ENCODE measurements at places on chromosomes 1 and 21. TPM values are rescaled to one million over a fixed set of nuclear protein-coding genes. Genes with fewer than 3 reads are reported as not detected.

DNA sequence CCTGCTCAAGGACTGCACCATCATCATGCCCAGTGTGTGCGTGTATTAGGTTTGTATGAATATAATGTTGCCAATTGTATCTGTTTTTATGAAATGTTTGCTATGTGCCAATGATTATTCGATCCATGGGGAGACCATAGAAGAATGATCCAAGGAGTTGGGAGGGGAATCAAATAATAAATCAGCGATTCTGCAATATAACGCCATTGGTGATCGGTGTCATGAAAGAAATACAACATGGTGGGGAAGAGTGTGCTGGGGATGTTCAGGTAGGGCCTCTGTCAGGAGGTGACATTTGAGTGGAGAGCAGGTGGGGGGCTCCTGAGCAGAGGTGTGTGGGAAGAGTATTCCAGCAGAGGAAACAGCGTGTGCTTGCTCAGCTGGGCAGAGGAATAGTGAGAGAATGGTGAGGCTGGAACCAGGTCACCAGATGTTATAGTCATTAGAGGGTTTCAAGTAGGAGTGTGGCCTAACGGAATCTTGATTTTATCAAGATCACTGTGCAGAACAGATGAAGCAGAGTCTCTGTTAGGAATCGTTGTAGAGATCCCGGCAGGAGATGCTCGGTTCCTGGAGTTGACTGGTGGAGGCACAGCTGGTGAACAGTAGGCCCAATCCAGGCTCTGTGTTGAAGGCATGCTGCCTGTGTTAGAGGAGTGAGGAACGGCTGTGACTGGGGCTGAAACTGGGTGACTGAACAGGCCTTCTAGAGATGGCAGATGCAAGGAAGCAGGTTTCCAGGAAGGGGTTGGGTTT, 2.9 kb upstream of the ZNF496 start:
- DNase-seq, result no peak

Gene RABGGTB
- total RNA-seq, result 58.5 TPM

GRCh38 chr1:6509919-6510291, 18.4 kb upstream of the PLEKHG5 start:
- no peak for DNase-seq

Gene BRINP3
- total RNA-seq, result not detected

GRCh38 chr1:12161662-12162458, 4.9 kb upstream of the TNFRSF1B start:
- DNase-seq, result no peak

DNA sequence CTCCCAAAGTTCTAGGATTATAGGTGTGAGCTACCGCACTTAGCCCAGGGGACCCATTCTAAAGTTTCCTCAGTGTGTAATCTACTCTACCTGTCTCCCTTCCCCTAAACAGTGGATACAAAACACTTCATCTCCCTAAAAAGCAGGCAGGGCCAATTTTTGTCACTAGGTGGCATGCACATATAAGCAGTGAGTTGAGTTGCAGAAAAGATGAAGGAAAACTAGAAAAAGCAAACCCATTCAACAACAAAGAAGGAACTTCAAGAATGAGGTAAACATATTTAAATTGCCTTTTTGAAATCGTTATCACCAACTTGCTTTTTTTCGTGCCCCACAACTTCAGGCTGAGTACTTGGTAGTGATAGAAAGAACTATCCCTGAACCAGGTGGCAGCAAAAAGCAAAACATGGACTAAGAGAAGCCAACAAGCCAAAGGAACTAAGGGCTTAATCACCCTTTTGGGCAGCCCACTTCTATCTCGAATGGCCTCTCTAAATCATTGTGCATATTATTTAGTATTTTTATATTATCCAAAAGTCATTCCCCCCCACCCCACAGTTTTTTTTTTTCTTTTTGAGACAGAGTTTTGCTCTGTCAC, 19.7 kb upstream of the ALDH9A1 start:
- DNase-seq, result no peak

DNA sequence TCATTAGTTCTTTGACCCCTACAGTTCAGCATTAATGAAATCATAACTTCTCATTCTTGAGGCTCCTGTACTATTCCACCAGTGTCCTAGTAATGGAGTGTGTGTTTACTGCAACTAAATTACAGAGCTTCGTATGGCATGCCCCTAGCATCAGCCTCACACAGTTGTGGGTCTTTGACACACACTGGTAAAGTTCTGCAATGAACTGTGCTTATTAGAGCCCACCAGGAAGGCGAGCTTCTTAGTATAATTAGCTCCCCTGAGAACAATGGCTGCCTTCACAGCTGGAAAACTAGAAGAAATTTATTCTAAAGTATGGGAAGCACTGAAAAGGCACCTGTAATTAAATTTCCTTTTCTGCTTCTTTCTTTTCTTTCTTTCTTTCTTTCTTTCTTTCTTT, 251.1 kb upstream of the RGS18 start:
- no peak for DNase-seq

Gene PLA2G2A
- 14.9 TPM for total RNA-seq

GRCh38 chr1:115842948-115843347, 2.0 kb upstream of the NHLH2 start:
- DNase-seq, result no peak

Gene FCRLB
- total RNA-seq, result not detected

DNA sequence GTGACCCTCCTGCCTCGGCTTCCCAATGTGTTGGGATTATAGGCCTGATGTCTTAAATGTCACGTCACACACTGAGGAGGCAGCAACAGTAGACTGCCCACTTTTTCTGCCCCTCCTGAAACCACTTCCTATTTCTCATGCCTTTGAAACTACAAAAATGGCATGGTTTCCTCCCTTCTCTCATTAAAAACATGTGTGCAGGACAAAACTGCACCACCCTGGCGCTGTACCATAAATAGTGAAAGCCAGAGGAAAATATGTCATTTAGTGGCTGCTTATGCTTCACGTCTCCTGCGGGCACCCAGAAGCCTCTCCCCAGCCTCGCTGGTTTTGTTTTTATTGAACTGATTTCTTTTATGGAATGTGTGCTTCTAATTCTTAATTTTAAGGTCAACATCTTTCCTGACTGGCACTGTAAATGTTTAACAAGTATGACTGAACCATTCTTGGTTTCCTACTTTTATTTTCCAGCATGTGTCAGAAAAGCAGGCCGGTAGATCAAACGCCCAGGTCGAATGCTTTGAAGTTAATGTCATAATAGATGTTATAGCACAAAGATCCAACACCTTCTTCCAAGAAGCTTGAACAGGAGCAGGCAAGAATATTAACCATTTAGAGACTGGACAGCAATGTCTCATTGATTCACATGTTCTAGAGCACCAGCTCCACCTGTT, 59.6 kb upstream of the C1orf87 start:
- DNase-seq, result no peak

GRCh38 chr1:220882061-220882891, 3.0 kb downstream of the HLX start:
- DNase-seq, result peak; percentile 53

DNA sequence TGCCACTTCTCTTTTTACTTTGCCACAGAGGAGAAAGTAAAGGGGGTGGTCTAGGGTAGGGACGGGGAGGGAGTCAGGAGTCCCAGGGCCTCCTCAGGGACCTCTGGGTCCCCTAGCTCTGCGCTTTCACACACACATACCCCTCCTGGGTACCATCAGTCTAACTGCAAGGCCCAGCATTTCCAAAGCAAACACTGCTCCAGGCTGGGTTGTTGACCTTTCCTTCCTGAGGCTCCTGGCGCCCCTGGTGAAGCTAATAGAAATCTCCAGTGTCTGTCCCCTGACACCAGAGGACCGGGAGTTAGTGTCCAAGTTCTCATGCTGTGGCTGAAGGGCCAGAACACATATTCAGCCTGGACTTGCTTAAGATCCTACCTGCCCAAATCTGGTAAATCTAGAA, 3.9 kb downstream of the TMEM63A start:
- no peak for DNase-seq

- no peak for DNase-seq
Measured at GRCh38 chr1:204829133-204829825, 41.4 kb upstream of the NFASC start.

DNA sequence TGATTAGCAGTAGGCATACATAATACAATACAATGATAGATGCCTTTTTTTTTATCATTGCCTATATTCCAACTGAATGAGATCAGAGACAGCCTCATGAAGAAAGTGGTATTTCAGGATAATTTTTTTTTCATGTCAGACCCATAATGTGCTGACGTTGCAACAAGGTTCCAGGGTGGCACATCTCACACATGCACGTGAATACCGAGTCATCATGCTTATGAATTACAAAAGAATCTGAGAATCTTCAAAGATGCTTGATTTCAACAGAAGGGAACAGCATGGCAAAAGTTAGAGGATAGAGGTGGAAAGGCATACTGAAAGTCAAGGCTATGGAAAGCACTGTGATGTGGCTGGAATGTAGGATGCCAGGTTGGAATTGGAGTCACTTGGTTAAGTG, 5.0 kb upstream of the RNF11 start:
- no peak for DNase-seq

GRCh38 chr1:12536023-12536639, 81.9 kb downstream of the DHRS3 start:
- no peak for DNase-seq

DNA sequence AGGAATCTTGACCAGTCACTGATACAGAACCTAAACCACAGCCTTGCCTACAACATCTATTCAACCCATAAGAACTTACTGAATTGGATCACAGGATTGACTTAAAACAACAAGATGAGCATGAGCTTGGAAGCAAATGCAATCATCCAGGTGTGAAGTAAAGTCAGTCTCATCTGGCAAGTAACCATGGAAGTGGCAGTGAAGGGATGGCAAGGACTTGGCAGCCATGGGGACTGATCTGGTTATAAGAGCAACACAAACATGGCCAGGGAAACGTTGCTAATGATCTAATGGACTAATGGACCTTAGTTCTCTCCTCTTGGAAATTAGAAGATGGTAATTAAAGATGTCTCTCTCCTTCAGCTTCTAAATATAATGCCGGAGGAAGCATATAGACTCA, 133.1 kb downstream of the VAV3 start:
- no peak for DNase-seq

Gene SNIP1
- total RNA-seq, result 54.5 TPM

Gene FAM163A
- not detected for total RNA-seq

DNA sequence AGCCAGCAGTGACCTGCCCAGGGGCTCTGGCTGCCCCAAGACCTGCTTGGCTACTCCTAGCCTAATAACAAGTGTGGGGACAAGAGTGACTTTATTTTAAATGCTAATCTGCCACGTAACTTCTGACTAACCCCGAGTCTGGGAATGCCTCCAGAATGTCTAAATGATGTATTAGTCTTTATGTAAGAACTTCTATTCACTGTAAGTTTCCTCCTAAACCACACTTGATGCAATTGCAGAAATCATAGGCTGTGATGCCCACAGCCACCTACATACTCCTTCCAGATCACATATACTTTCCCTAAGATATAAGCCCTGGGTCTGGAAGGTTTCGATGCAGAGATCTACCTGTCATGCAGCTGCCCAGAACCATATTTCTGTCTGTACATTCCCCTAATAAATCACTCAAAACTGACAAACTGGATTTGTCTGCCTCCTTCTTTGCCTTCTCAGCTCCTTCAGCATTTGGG, 5.9 kb upstream of the VPS45 start:
- DNase-seq, result no peak

Gene RCC2
- total RNA-seq, result 32.1 TPM

DNA sequence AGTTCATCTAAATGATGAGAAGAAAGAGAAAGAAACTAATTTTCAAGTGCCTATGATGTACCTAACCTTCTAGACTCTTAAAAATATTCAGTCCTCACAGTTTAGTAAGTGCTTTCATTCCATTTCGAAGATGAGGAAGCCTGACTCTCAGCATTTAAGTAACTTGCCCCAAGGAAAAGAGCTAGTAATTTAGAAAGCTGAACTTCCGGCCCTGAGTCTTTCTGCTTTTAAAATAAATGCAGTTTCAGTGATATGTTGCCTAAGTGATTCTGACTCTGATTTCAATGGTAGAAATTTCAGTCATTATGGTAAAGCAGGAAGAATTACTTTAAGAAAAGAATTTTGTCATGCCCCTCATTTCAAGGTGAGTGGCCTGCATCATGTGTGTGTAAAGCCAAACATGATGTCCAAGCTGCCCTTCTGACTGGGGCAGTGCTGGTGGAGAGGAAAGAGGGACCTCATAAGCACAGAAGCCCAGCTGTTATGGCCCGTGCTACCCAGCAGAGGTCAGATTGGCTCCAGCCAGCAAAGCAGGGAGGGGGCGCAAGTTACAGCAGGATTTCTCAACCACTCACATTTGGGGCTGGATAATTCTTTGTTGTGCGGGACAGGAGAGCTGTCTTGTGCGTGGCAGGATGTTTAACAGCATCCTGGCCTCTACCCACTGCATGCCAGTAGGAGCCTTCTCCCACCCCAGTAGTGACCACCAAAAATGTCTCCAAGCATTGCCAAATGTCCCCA, 10.7 kb downstream of the ATP1A4 start:
- DNase-seq, result no peak

GRCh38 chr1:48673332-48674105, 103.2 kb downstream of the BEND5 start:
- no peak for DNase-seq

DNA sequence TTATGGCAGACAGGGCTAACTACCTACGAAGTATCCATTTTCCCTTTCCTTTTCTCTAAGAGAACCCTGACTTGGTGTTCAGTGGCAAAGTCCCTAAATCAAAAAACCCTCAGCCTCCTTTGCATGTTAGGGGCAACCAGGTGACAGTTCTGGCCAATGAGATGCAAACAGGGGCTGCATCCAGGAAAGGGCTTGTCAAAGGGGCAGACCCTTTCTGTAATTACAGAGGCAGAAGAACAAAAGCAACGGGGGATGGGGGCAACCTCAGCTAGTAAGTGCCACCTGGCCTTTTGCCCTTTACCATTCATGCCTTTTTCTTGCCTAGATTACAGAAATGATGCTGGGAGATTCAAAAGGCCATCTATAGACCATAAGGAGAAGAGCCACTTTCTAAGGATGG, 34.4 kb downstream of the GLUL start:
- DNase-seq, result no peak

Gene CATSPERE
- total RNA-seq, result not detected

Gene C1orf87
- 0.40 TPM for total RNA-seq

- DNase-seq, result no peak
Measured at GRCh38 chr1:218411101-218411500, 66.0 kb downstream of the TGFB2 start.

GRCh38 chr21:34085129-34085528, 11.8 kb downstream of the MRPS6 start:
- DNase-seq, result no peak

DNA sequence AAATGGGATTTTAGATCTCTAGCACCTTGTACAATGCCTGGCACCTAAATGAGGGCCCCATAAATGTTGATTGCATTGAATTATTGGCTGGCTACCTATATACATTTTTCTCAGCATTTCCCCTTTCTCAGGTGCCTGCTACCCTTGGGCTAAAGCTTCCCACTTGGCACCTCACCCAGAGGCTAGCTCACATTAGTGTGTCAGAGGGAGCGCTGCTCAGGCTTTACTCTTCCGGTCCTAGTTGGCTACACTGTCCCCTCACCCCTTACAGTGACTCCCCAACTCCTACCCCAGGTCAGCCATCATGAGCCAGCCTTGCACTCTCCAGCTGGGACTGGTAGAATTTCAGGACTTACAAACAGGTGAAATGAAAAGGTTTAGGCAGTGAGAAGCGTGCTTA, 9.5 kb downstream of the TRAF5 start:
- DNase-seq, result no peak
